ENCODE measurements at places on chromosomes 4 and X.

- DNase-seq = no peak
These were observed at the start of gene TNIP3 for GRCh38 chr4:121164291-121164690. Gene TNIP3 (minus strand): TSS chr4:121164321. CDS start chr4:121164125, 196 bp downstream.

GRCh38 chr4:184680698-184681097 is 31.2 kb downstream of the PRIMPOL start:
- DNase-seq = no peak

- no peak for DNase-seq
These were observed 232.1 kb upstream of the ARSJ start for GRCh38 chr4:114211556-114211955.

DNA sequence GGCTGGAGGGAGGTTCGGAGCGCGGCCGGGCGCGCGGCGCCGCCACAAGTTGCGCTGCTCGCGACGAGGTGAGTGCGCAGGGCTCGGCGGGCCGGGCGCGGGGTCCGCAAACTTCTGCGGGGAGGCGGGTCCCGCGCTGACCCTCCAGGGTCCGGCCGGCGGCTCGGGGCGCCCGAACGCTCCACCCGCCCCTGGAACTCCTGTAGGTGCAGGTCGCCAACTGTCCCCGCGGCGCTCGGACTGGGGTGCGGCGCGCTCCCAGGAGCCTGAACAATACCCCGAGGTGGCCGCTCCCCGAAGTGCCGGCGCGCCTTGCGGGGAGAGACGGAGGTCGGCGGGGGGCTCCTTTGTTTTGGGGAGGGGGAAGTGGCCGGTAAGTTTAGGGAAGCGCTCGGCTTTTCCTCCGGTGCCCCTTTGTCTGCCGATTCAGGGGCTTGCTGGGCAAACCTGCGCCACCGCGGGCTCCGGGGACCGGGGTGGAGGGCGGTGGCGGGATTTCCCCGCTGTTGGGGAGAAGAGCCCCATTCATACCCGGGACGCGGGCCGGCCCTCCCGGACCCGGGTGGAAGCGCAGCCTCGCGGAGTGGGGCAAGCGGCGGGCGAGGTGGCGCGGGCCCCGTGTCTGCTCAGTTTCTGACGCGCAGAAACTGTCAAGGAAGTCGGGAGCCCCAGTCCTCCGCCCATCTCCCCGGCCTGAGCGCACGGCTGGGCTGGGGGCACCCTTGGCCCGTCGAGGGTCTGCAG is 694 bp downstream of the TBL1X start:
- no peak for DNase-seq

DNA sequence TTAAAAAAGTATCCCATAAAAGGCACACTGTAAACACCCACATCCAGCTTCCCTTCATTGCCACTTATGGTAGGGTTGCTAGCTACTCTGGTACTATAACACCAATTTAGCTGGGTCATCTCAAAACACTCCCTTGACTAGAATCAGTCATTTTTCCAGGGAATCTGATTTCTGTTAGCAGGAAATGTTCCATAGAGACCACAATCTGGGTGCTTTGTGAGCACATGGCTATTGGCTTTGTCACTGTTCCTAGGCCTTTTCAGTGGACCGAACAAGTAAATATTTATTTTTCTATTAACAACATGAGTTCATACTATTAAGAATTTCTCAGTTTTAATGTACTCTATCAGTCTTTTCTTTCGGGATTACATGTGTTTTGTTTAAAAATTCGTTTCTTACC is 404.7 kb upstream of the GNPDA2 start:
- no peak for DNase-seq

DNA sequence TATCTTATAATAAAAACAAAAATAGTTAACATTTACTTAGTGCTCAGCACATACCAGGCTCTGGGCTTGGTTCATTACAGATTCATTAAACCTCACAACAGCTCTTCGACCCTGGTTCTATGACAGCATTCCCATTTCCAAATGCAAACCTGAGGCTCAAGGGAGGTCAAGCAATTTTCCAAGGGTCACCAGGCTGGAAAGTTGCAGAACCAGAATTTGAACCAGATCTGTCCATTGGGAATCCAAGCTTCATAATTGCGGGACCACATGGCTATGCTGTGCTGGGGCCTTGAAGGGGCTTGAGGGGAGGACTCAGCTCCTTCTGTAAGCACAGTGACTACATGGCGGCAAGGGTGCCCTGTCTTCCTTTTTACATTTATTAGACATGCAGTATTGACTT is 197.3 kb upstream of the LNX1 start:
- no peak for DNase-seq

GRCh38 chr4:42871671-42872290 is 20.7 kb upstream of the GRXCR1 start:
- DNase-seq = peak; percentile 41

- DNase-seq = peak; percentile 44
These were observed 43.0 kb upstream of the SCOC start for GRCh38 chr4:140330311-140330900.

- no peak for DNase-seq
These were observed 16.9 kb downstream of the STAP1 start for GRCh38 chr4:67575232-67576058.
